Activated CD4-positive, CD25-positive, alpha-beta regulatory T cell (primary cell): ENCODE measurements at places on chromosomes 3 and 15.

DNA sequence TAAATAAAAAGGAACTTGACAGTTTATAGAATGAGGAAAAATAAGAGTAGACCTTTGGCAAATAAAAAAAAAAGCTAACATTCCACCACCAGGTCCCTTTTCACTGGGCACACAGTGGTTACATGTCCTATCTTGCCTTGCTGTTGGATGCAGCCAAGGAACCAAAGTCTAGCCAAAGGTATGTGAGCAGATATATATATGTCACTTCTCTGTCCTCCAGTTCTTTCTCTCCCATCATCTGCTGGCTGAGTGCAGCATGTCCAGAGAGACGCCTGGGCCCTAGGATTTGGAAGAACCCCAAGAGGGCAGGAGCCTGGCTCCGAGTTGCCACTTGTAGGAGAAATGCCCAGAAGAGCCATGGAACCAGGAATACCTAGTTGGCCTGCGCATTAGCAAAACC lies 104.7 kb downstream of the SERPINI1 start:
- no peak for DNase-seq

- DNase-seq: no peak
Observed at GRCh38 chr15:51619331-51620035, 3.1 kb downstream of the DMXL2 start.

DNA sequence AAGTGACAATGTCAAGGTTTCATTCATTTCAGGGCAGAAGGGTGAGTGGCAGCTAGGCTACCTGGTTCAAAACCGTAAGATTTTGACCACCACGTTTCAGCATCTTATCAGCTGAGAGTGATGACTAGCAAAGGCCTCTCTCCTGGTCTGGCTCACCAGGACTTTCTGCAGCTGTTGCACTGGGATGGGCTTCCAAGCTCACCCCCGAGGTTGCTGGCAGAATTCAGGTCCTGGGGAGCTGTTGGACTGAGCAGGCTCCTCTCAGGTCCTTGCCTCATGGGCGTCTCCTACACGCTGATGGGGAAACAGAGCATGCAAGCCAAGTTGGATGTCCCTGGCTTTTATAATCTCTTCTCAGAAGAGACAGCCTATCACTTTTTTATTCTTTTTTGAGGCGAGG lies 88.8 kb upstream of the RNU6-1 start:
- no peak for DNase-seq

DNA sequence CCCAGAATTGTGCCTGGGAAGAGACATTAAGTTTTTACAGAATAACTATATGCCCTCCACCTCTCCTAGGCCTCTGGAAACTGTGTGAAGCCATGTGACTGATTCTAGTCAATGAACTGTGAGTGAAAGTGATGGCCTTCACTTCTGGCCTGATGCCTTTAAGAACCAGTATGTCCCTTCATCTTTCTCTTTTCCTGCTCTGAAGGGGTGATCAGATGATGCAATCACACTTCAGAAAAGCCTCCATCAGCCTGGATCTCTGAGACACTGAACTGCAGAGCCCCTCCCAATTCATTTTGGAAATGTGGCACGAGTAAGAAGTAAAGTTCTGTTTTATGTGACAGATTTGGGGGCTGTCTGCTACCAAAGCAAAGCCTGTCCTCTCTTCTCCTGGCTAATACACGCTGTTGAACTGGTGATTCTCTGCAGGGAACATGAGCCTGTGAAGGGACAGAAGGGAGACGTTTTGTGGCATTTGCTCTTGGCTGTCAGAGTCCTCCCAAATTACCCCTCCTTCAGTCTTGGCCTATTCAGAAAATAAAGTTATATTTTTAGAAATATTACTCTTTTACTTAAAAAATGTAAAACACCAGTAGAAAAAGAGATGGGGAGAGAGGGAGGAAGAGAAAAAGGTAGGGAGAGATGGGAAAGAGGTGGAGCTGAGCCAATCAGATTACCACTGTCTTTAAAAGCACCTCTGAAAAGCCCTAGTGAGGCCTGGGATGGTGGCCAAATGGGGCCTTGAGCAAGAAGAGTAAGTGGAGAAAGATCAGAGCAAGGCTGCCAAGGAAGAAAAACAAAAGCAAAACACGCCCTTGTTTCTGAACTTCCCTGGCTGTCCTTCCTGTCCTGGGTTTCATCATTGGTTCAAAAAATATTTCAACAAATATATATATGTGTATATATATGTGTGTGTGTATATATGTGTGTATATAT lies 40.9 kb upstream of the RYK start:
- DNase-seq: no peak

- no peak for DNase-seq
Observed at GRCh38 chr15:51931638-51932037, 39.9 kb downstream of the LEO1 start.

- DNase-seq: no peak
Observed at GRCh38 chr3:72739531-72740466, 108.4 kb downstream of the SHQ1 start.

DNA sequence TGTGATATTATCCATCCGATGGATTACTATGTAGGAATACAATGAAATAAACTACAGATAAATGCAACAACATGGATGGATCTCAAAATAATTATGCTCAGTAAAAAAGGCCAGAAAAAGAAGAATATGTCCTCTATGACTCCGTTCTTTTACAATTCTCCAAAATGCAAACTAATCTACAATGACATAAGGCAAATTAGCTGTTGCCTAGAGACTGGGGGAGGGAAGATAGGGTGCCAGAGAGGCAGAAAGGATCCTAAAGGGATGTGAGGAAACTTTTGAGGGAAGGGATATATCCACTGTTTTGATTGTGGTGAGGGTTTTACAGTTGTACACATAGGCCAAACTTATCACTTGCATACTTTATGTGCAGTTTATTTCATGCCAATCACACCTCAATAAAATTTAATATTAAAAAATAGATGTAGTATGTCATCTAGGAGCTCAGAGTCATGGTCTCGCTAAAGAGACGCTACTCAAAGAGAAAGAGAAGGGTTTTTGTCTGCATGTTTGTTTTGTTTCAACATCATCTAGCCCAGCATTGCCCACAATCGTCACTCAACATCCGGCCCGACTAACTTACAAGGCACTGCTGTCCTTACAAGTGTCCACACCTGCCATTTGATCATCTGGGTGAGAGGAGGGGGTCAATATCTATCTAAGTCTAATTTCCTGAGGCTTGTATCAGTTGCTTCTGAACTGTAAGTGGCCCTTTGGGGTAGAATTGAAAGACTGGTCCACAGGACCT lies 29.5 kb downstream of the HES1 start:
- no peak for DNase-seq

DNA sequence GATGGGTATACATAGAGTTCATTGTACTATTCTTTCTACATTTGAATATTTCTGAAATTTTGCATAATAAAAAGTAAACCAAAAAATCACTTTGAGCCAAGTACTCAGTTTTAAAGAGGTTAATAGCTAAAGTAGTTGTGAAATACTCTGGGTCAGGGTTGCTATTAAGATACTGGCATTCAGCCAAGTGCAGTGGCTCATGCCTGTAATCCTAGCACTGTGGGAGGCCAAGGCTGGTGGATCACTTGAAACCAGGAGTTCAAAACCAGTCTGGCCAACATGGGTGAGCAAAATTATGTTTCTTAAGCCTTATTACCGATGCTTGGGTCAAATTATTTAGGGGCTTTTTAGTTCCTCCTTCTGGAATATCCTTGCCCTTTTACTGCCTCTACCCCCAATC lies 122.0 kb upstream of the MELTF start:
- no peak for DNase-seq

GRCh38 chr3:111917300-111917699 lies 58.2 kb downstream of the PHLDB2 start:
- no peak for DNase-seq

DNA sequence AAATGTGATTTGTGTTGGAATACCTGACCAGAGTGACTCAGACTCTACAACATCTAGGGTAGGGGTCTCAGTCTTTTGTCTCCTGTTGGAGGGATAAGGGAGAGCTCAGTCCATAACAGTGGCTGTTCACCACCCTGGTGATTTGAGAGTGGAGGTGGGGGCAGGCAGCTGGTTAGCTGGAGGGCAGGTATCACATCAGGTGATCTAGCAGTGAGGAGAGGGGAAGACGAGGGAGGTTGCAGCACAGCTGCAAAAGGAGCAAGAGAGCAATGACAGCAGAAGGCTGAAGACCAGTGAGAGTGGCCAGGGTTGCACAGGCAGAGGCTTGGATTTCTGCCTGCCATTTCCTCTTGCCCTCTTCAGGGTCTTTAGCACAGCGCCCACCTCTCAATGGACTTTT lies 38.4 kb downstream of the PLCL2 start:
- no peak for DNase-seq

DNA sequence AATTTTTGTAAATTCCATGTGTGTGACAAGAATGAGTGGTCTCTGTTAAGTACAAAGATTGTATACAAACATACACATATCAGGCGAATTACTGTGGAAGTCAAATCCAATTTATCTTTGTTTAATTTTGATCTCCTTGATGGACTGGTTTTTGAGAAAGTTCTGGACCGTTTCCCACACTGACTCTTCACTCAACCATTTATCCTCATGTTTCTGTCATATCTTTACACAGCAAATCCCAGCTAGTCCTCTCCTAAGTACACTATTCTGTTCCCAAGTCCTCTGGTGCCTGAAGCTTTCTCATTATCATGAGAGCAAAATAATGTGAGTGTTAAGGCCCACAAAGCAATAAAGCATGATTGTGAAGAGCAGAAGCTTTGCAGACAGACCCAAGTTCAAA lies 189.9 kb downstream of the WNT5A start:
- no peak for DNase-seq

DNA sequence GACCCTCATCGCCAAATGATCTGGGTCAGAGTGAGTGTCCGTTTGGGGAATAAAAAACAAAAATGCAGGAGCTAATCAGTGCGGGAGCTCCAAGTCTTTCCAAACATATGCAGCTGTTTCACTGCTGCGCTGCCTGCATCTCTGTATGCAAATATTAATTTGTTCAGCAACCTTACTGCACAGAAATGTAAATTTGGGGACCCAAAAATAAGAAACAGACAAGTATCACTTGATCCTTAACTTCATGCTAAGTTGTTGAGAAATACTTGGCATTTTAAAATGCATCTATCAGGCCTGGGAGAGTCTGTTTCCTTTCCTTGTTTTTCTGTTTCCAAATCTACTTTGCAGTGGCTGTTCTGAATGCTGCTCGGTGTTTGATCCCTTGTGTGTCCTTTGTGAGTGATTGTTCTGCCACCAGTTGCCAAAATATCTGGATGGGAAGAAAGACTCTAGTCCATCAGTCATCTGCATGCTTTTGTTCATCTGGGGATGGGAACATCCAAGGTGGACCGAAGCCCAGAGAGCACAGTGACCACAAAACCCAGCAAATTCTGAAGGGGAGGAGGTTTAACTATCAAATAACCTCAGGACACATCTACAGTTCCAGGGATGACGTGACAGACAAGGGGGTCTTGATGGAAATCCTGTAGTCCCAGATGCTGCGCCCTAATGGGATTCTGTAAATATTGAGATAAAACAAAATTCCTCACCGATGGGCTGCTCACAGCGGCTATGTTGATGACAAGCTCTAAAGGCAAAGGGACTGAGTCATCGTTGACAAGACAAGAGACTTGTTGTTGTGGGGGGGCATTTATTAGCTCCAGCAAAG lies 199.5 kb upstream of the WNT5A start:
- no peak for DNase-seq

DNA sequence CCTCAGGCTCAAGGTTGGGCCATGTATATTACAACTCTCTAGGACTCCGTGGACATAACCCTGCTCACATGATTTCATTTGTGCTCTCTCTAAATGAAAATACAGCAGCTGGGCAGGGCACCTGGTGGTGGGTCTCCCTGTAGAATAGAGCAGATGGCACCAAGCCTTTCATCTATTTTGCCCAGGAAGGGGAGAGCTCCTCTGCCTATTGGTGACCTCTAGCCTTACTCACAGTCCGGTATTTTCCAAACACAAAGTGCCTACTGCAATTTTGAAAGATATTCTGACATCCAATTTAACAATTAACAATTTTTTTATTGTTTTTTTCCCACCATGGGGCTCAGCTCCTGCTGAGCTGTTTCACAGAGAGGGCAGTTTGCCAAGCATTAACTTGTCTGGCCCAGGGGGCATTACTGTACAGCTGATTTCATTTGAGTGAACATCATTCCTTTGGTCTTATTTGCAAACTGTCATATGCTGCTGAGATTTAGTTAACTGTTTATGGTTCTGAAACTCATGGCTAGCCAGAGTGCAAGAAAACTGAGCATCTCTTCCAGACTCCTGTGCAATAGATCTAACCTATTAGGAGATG lies 474.0 kb downstream of the EPHB1 start:
- no peak for DNase-seq

DNA sequence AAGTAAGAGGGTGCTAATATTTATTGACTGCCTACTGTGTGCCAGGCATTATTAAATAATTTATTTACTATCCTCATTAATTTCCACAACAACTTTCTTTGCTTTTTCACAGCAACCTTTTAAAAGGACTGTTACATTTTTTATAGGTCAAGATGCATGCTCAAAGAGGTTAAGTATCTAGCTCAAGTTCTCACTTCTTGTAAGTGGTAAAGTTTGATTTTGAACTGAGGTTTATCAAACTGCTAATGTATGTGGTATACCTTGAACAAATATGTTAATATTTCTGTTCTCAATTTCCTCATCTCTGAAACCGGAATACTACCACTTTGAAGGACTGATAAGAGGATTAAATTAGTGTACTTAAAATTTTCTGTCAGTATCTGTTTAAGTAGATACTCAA lies 183.3 kb downstream of the AKAP13 start:
- DNase-seq: no peak

GRCh38 chr15:52417957-52418356 lies 110.7 kb downstream of the MYO5A start:
- DNase-seq: no peak

DNA sequence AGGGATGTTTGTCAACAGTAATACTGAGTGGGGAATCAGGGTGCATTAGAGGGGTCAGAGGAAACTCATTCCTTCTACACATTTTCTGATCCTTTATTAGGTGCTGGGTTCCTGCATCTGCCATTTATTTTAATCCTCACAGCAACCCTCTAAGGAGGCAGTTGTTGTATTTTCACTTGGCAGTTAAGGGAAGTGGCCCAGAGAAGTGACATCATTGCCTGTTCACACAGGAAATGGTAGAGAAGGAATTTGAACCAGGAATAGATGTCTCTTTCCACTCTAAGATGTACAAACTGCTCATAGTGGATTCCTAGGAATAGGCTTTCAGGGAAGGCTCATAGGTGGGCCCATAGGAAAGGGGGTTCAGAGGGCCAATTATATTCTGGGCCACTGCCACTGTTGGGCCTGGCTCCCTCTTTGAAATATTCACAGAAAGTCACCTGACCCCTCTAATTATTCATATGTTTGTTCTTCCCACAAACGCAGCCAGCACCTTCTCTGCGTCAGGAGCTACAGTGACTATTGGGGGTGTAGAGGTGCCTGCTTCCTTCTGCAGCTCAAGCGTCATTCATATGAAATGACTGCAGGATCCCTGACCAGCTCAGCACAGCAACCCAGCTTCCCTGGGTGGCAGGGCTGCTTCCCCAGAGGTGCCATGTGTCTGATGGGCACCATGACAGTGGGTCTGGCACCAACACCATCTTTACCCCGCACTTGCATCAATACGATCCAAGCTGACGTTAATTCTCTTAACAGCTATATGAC lies 163.9 kb upstream of the SMAD3 start:
- no peak for DNase-seq
